ENCODE measurements at places on chromosomes 7 and 10.

DNA sequence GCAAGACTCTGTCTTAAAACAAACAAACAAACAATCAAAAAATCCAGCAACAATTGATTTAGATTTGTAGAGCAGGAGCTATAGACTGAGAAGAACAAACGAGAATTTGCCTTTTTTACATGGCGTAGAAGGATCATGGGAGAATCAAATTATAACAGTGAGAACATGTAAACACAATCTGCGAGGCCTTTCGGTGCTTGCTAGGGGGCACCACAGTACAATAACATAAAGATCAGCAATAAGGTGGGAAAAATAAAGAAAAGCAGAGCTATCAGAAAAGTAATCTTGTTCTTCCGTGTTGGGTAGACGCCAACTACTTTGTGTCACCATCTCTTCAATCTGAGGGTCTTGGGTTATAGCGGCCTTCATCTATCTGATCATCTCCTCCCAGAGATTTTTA is 82.2 kb downstream of the NOD1 start:
- DNase-seq: no peak

- DNase-seq: no peak
Measured at GRCh38 chr7:134737566-134738345, 41.7 kb upstream of the CALD1 start.

DNA sequence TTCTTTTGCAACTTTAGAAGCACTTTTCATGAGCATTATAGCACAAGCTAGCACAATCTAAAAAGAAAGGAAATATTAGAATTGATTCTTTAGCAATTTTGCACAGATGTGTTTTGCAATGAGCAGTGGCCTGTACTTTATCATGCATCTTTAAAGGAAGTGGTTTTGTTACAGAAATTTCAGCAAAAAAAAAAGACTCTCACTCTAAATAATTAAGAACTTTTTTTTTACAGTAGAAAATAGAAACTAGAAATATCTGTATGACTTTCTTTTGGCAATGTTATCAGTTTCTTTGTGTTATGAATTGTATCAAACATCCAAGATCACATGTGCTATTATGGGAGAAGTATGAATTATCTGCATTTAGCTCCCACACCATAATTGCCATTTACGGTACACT is 195.7 kb upstream of the KLF6 start:
- no peak for DNase-seq

DNA sequence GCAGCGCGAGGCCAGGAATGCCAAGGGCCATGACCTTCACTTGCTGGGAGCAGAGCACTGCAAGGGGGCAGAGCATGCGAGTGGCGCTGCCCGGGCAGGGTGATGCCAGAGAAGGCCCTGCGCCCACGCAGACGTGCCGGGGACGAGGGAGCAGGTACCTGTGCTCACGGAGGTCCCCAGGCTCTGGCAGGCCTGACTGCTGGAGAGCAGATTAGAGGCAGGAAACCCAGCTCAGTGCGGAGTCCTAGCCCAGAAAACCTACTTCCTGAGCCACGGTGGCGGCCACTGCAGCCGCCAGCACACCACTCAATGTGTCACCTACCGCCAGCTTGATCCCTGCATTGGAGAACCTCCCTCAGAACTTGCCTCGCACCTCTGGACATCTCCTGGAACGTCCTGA is 148.4 kb downstream of the MAD1L1 start:
- no peak for DNase-seq

DNA sequence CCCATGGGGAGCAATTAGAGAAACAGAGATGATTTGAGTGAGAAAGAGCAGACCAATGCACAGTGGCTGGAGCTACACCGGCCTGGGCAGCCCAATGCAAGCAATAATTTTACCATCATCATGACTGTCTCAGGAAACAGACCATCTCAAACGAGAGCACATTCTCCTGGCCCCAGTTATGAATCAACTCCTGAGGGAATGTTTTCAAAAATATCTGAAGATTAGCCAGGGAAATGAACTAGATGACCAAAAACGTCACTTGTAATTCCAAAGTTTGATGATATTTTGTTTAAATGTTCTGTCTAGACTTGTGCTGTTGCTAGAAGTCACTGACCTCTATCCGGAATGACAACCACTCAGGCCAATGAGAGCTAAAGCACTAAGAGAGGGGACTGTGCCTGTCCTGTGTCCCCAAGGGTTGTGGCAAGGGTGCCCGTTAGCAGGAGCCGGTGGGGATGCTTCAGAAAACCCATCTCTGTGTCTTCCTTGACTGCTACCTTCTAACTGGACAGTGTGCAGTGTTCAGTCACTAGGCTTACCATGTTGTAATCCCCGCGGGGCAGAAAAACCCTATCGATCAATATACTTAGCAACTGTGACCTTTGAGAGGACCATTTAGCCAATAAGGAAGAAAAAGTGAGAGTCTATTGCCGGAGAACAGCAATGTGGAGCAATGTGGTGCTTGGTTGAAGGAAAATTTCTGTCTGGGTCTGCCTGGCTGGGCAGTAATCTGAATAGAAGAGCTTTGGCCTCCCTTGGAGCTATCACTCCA is 202.4 kb downstream of the ADAM12 start:
- no peak for DNase-seq

GRCh38 chr10:130400890-130401289 is 264.7 kb downstream of the GLRX3 start:
- no peak for DNase-seq

GRCh38 chr10:128078136-128078969 is 47.9 kb downstream of the MKI67 start:
- no peak for DNase-seq

DNA sequence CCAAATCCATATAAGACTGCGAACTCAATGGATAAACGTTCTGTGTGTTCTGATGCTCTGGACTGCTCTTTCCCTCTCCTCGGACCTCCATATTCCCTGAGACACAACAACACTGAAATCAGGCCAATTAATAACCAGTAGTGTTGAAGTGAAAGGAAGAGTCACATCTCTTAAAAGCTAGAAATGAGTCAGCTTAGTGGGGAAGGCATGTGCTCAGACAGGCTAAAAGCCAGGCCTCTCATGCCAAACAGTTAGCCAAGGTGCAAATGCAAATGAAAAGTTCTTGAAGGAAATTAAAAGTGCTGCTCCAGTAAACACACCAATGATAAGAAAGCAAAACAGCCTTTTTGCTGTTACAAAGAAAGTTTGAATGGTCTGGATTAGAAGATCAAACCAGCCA is 29.3 kb downstream of the TNS3 start:
- no peak for DNase-seq

- DNase-seq: no peak
Measured at GRCh38 chr7:111290419-111290818, 199.5 kb downstream of the LRRN3 start.

- no peak for DNase-seq
Measured at GRCh38 chr7:17150018-17150417, 148.4 kb upstream of the AHR start.

- DNase-seq: no peak
Measured at GRCh38 chr10:115503546-115503945, 410.4 kb downstream of the ATRNL1 start.

DNA sequence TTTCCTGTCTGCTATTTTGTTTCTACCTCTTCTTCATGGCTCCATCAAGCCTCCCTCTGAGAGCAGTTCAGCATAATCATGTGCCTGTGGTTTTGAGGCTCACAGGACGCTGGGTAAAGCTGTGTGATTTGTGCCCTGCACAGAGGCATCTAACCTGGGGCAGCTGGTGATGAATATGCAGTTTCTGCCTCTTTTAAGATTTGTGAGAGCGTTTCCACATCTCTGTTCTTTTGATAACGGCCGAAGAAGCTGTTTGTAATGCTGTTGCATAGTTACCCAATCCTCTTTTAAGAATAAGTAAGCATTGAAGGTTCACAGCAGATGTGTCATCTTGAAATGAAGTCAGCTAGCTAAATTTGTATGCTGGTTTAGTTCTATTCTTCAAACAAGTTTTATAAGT is 45.2 kb downstream of the PNLIPRP3 start:
- DNase-seq: no peak

DNA sequence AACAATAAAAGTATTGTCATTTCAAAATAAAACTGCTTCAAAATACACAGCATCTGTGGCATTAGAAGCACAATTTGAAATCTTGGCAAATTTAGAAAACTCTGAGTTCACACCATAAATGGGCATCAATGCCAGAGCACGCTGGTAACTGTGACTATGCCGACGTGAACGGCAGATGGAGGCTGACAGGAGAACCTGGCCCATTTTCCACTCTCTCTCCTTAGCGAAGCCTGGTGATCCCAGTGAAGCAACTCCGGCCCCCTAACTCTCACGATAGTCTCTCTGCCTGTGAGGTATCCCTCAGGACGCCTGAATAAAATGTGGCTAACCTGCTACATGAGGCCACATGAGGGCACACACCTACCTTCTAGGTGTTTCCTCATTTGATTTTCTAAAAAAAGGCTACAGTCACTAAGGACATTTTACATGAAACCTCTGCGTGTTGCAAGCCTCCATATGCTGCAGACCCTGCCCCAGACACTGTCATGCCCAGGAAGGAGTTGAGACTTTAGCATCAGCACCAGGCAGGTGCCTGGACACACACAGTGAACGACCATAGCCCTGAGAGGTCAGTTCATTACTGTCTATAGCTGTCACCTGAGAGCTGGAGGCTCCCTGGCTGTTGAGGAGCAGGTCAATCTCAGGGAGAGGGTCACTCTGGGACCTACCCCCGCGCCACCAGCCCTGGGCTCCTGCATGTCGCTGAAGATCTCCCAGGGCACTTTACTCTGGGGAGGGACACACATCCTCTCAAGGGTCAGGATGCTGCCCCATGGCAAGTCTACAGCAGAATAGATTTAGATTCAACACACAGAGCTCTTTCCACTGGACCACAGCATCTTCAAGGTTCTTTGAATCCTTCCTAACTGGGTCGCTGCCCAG is 62.9 kb upstream of the CAMK2B start:
- DNase-seq: no peak

DNA sequence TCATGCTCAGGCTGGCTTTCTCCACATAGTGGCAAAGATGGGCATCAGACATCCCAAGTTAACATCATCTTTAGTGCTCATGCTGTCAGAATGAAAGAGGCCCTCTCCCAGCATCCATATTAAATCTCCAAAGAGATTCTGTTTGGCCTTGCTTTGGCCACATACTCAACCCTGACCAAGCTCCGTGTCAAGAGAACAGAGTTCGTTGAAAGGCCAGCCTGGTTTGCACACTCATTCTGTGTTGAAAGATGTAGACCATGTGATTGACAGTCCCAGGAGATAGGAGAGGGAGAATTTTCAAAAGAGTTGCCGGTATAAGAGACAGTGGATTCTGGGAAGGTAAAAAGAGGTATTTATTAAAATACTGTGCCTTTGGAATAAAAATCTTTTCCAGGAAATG is 19.7 kb downstream of the MET start:
- no peak for DNase-seq

- no peak for DNase-seq
Measured at GRCh38 chr7:95316588-95316987, 7.7 kb downstream of the PON1 start.

- no peak for DNase-seq
Measured at GRCh38 chr7:47170516-47170915, 411.4 kb downstream of the TNS3 start.

Measured in stimulated activated CD8-positive, alpha-beta memory T cell treated with anti-CD3 and anti-CD28 coated beads, Interleukin-7, amount 100 ng/mL, for 1 hour (primary cell).